ENCODE measurements at places on chromosomes 13 and 19.

GRCh38 chr19:17881701-17882100, 10.0 kb downstream of the SLC5A5 start:
- DNase-seq, result no peak

GRCh38 chr13:22227895-22228294, 557.0 kb downstream of the FGF9 start:
- no peak for DNase-seq

DNA sequence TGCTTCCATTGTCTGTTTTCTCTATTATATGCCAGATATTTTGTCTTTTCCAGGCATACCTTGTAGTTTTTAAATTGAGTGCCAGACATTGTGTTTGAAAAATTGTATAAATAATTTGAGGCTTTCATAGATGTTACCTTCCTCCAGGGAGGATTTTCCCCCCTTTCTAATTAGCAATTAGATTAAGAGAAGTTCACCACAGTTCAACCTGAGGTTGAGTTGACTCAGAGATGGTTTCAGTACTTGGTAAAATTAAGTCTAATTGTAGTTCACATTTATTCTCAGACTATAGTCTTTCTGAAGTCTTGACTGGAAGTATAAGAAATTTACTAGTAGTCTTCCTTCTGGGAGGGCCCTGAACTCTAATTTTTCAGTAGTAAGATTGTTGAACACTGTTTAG, 104.1 kb upstream of the SCEL start:
- DNase-seq, result no peak

DNA sequence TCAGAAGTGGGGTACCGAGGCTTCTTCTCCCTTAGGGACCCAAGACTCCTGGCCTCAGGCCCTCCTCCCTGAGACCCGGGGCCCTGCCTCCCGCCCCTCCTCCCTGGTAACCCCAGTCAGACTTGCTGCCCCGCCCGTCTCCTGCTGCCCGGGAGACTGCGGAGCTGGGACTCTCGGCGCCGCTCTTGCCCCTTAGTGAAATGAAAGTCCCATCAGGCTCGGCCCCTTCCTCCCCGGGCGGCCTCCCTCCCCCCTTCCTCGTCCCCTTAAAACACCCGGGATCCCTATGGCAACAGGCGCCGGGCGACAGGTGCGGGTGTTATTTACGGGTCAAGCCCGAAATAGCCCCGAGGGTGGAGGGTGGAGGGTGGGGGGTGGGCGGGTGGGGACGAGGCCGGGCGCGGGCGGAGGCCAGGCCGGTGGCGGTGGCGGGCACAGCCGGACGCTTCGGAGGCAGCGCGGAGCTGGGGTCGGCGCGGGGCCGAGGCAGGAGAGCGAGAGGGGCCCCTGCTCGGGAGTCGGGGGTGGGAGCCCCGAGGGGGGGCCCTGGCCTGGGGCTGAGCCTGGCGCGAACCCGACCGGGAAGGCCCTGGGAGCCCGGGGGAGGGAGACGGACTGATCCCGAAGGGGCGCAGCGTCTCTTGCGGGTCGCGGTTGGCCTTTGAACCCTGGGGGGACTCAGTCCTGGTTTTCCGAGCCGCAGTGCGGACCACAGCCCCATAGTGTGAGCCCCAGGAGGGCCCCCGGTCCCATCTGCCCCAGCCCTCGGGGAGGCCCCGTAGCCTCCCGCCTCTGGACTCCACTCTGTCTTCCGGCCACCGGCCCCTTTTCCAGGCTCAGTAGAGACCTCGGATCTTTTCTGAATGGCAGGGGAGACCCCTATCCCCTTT, at the start of gene CACNG6:
CACNG6 (plus strand) TSS at position 414 of the 890 bp plus-strand sequence. CDS start 1,241 bp downstream, outside the sequence.
- no peak for DNase-seq

- no peak for DNase-seq
Measured at GRCh38 chr19:43720936-43721335, 5.1 kb downstream of the IRGC start.

DNA sequence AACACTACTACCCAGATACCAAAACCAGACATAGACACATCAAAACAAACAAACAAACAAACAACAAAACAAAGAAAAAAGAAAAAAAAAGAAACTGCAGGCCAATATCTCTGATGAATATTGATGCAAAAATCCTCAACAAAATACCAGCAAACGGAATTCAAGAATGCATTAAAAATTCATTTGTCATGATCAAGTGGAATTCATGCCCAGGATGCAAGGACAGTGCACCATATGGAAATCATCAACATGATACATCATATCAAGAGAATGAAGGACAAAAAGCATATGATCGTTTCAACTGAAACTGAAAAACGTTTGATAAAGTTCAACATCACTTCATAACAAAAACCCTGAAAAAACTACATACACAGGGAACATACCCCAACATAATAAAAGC, 48.9 kb upstream of the CEACAM21 start:
- DNase-seq, result no peak

DNA sequence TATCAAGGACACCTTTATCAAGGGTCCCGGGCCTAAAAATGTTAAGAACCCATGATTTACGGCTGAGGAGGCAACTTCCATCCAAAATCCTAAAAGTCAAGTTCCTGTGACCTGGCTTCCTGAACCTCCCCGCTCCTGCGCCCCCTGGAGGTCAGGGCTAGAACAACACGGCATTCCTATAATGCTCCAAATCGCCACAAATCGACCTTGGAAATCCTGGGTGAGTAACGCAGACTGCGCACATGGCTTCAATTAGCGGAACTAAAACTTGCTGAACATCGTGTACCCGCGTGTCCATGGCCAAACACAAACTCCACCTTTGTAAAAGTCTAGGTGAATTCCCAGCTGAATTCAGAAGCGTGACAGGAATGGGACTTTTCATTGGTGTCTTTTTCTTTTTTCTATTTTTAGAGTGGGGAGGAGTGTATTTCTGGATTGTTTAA, 4.3 kb upstream of the C5AR1 start:
- peak; percentile 41 for DNase-seq

GRCh38 chr13:60418954-60419353, 21.9 kb downstream of the TDRD3 start:
- DNase-seq, result no peak

GRCh38 chr13:25574437-25575411, 202.9 kb downstream of the ATP8A2 start:
- peak; percentile 73 for DNase-seq

DNA sequence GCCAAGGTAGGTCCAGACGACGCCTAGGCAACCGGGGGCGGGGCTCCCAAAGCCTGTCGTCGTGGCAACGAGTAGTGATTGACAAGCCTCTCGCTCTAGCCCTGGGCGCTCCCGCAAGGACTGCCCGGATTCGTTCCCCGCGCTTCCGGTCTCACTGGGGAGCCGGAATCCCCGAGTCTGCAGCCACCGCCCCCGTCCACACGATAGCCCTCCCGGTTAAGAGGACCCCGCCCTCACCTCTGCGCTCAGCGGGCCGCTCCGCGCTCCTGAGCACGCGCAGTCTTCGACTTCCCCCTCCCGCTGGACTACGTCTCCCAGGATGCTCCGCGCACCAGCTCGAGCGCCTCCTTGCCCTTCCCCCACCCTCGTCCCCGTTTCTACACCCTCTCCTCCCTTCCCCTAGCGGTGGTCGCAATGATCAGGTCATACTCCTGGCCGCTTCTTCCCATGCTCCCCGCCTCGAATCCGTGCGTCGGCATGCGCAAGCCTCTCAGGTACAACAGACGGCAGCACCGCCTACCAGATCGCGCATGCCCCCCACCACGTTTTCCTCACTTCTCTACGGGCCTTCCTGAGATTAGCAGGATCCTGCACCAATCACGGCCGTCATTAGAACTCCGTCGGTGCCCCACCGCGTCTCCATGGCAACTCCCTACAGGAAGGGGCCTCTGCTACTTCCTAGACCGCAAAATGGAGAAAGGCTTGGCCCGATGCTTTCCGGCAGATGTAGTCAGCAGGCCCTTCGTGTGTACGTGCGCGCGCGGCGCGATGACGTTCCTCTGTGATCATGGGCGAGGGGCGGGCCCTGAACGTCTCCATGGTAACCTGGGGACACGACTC, at the start of gene MZF1:
MZF1 (minus strand) TSS at position 518 of the 840 bp plus-strand sequence. CDS start 1,946 bp downstream, outside the sequence.
- DNase-seq, result peak; percentile 100

DNA sequence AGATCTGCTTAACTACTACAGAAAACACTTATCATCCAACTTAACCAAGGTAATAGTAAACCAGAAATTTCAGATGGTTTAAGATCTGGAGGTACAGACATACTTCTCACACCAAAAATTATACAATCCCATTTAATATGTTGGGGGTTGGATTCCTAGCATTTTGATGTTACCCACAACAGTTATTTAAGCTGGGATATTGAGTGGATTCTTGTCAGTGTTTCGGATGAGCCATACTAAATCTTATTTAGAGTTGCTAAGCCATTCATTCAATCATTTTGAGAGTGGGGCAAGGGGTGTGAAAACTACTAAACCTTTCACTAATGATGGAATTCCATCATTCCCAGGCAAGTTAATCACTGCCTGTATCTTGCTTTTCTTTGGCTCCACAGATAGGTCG, 40.6 kb downstream of the KATNAL1 start:
- no peak for DNase-seq

- no peak for DNase-seq
Measured at GRCh38 chr19:57641715-57642234, 8.8 kb downstream of the ZNF211 start.

GRCh38 chr19:11530432-11530831, 1.5 kb upstream of the ECSIT start:
- DNase-seq, result peak; percentile 55

- DNase-seq, result no peak
Measured at GRCh38 chr13:51923983-51924539, 62.3 kb downstream of the CCDC70 start.

DNA sequence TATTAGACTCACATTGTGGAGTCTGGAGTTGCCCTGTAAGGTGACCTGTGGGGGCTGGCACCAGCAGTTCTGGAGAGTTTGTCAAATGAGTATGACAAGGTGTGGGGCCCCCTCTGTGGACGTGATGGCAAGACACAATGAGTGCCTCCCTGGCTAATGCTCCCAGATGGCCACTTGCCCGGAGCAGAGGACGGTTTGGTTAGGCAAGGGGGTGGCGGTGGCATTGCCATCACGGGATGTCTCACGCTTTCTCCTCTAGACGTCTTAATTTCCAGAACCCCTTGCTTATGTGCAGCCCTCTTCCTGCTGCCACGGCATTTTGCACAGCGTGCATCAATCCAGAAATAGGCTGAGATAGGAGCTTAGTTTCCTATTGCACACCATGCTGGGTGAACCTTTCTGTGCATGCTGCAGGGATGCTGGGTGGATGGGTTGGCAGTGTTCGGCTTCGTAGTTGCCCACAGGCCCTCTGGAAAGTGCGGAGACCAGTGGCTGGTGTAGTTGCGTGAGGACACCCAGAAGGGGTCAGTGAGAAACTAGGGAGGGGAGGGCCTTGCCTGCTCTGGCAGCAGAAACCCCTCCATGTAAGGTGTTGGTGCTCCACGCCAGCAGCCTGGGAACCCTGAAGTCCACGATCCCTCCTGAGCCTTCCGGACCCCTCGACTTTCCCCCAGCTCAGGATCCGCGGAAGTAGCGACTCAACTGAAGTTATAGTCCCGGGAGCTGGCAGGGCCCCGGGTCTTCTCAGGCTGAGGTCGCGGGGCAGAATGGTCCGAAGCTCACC, 18.1 kb upstream of the LRP3 start:
- DNase-seq, result no peak

GRCh38 chr19:7494416-7495098, 5.7 kb upstream of the PEX11G start:
- no peak for DNase-seq

DNA sequence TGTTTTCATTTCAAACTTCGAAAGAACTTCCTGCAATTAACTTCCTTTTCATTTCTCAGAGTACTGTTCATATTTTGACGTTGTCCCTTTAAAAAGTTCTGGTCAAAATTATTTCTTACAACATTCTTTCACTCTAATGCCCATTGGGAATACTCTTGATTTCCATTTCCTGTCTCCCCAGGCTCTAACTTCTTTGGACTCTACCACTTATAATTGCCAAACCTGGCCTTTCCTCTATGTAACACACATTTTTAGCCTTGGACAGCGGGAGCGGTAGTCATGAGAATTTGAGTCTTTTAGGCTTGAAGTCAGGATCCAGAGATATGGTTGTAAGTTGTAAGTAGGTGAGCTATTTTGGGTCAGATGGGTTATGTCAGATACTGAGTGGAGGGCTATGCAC, 163.5 kb upstream of the SPRY2 start:
- DNase-seq, result no peak

Data from CD4-positive, alpha-beta T cell treated with Interferon alpha-2 for 1 hour (primary cell).